Choroid plexus epithelial cell (primary cell): ENCODE measurements at places on chromosomes 6 and 20.

GRCh38 chr20:931401-931800 is 15.3 kb upstream of the ANGPT4 start:
- DNase-seq: no peak

- DNase-seq: peak; percentile 42
Observed at GRCh38 chr6:42239333-42239732, 21.7 kb upstream of the MRPS10 start.

GRCh38 chr6:126797981-126798380 is 320.5 kb upstream of the RSPO3 start:
- peak; percentile 13 for DNase-seq

DNA sequence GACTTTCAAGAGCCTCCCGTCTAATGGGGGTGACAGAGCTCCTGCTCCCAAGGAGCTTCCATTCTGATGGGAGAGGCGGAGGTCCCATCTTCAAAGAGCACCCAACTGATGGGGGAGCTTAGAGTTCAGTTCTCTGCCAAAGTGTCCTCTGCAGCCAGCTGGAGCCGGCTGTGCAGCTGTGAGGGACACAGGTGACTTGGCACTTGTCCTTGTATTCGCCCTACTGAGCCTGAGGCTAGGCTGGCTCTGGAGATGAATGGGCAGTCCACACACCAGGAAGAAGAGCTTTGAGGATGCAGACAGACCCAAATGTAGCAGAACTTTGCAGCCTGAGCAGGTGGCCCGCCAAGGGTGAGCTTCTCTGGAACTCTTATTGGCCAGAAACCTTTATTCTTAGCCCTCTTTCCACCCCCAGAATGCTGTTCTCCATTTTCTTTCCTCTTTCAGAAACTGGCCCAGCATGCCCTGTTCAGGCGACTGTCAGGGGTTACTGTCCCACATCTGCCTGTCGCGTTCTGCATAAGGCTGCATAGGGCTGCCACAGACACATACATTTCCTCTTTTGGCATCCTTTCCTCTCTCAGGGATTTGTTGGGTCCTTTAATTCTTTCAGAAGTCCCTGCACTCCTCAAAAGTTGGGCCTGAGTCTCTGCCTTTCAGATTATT is 108.7 kb upstream of the LRFN2 start:
- DNase-seq: no peak

DNA sequence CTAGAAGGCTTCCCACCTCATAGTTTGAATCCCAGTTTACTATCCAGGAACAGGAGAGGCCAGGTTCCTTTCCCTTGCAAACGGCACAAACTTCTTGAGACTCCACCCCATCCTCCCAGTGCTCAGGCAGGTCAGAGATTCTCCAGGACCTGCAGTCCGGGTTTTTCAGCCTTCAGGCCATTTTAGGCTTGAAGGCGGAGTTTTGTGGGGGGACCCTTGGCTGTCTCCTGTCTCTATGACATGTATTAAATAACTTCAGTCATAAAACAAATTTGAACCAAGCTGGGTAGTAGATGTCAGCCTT is 230.1 kb downstream of the NFATC2 start:
- DNase-seq: no peak

- DNase-seq: no peak
Observed at GRCh38 chr6:82385102-82385501, 21.5 kb downstream of the TPBG start.

- peak; percentile 65 for DNase-seq
Observed at GRCh38 chr6:44925100-44925739, 402.9 kb upstream of the RUNX2 start.

DNA sequence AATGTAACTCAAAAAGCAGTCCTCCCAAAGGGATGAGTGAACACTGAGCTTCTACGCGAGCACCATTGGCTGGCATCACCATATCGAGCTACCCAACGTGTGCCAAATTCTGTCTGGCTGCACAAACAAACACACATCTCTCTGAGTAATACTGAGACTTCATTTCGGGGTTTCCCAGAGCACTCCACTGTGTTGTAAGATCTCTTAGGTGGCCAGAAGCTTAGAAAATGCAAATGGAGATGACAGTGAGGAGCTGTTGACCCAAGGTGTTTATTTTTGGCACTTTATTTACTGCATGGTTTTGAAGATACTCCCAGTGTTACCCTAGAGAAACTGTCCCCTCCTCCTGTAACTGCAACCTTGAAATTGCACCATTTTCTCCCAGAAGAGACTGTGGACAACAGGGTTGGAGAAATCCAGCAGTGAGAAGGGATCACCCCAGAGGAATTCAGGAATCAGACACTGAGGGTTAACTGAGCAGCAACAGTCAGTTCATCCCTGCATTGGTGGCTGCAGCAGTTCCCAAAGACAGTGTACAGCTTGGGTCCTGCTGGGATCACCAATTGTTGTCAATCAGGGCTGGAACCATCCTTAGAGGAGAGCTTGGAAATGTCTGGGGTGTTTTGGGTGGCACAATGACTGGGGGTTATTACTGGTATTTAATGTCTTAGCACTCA is 1.0 kb upstream of the RIPOR2 start:
- no peak for DNase-seq

- peak; percentile 25 for DNase-seq
Observed at GRCh38 chr6:111461860-111462259, 21.2 kb downstream of the REV3L start.

- DNase-seq: peak; percentile 24
Observed at GRCh38 chr6:144493035-144493910, 208.1 kb downstream of the UTRN start.

- DNase-seq: peak; percentile 55
Observed at GRCh38 chr6:53752856-53753255, 41.9 kb upstream of the LRRC1 start.

- DNase-seq: no peak
Observed at GRCh38 chr20:62999580-62999979, 7.2 kb downstream of the BHLHE23 start.

DNA sequence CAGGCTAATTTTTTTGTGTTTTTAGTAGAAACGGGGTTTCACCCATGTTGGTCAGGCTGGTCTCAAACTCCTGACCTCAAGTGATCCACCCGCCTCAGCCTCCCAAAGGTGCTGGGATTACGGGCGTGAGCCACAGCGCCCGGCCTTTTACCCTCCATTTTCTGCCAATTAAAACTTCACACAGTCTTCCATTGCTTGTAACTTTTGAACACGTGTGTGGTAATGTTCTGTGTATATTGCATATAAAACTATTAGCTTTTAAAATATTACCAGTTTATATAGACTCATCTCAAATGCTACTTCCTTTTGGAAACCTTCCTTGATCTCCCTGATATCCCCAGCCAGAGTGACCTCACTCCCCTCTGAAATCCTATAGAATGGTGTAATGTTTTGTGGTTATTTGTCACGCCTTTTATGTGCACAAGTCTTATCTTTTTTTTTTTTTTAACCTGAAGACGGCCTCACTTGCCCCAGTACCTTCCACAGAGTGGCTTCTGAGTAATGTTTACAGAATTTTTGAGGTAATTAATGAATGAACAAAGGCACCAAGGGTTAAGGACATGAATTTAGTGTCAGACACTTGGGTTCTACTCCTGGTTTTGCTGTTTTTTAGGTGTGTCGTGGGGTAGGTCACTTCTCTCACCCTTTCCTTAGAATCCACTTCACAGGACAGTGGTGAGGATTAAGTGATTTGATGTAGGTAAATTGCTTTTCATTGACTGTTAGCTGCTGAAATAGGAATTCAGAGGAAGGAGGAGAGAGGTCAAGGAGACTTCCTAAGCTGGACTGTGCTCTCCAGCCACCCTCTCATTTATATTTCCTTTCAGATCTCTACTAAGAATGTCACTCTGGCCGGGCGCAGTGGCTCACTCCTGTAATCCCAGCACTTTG is 11.2 kb upstream of the MMP24 start:
- DNase-seq: peak; percentile 41

DNA sequence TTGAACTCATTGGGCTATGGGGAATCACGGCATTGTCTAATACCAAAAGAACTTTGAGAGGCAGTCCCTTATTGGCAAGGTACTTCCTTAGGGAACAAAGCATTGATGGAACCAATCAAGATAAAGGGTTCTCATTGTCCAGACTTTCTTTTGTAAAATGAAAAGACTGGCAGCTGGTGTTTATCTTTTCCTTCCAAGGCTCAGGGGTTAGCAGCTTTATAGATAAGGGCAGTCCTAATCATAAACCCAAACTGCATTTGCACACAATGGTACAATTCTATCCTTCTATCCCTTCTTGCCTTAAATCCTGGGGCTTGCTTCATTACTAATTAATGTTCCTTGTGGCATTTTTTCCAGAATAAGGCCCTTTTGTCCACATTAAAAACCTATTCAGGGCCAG is 28.6 kb downstream of the CDK19 start:
- DNase-seq: no peak

- DNase-seq: peak; percentile 15
Observed at GRCh38 chr6:70124882-70125545, 177.9 kb downstream of the COL9A1 start.

DNA sequence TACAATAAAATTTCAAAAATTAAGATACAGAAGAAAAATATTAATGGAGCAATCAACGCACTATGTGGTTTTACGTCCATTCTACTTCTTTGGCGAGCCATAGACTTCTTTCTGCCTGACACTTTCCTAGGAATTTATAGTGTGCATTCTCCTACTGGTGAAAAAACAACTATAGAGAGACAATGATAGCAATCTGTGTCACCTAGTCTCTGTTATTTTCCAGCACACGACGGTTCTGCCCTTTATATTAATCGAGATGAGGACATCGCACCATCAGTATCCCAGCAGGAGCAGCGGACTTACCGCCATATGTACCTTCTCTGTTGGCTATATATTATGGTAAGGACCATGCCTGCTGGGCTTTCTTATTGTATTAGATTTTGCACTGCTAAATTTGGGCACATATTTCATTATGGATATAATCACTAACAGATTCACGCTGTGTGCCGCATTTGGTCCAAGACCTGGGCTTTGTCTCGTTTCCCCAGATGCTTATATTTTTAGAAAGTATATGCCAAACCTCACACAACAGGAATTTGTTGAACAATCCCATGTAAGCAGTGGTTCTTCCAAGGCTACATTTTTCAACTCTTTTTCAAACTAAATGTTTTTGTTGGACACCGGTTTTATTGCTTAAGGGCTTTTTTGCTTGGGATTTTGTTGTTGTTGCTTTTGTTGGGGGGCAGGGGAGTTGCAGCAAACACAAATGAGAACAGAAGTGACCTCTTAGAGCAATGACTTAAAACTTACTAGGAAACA is 166.4 kb downstream of the ADAT2 start:
- peak; percentile 16 for DNase-seq

GRCh38 chr6:109453594-109454495 is 1.7 kb downstream of the MICAL1 start:
- DNase-seq: peak; percentile 24

- peak; percentile 92 for DNase-seq
Observed at GRCh38 chr6:56370561-56371211, 123.3 kb upstream of the COL21A1 start.

- no peak for DNase-seq
Observed at GRCh38 chr6:72636215-72636614, 14.4 kb downstream of the KCNQ5 start.

- no peak for DNase-seq
Observed at GRCh38 chr20:16664020-16664419, 65.8 kb upstream of the SNRPB2 start.

GRCh38 chr6:145818796-145819195 is 4.2 kb upstream of the FBXO30 start:
- no peak for DNase-seq

DNA sequence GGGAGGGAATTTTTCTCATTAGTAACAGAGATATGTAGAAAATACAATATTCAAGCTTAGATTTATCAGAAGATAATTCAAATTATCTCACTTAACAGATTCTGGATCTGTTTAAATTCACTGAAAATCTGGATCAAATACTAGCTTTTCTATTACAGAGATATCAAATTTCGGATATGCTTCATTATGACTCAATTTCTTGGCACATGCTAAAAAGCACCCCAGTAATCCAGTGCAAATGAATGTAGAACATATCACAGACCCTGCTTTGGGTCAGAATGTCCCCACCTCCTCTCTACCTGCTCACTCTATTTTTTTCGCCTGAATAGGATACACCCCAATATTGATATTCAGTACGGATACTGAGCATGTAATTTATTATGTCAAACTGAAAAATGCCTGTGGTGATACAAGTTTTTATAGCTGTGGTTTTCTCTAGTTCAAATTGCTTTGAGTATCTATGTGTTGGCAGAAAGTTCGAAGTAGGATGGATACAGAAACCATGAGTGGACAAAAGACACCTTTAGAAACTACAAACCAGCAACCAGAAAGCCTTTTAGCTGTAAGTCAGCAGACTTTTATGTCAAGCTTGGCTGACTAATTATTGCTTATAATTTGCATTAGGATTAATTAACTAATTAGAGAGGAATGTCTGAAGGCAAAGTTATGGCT is 290.0 kb downstream of the TFAP2B start:
- DNase-seq: no peak

- no peak for DNase-seq
Observed at GRCh38 chr6:72504406-72504805, 117.5 kb upstream of the KCNQ5 start.

DNA sequence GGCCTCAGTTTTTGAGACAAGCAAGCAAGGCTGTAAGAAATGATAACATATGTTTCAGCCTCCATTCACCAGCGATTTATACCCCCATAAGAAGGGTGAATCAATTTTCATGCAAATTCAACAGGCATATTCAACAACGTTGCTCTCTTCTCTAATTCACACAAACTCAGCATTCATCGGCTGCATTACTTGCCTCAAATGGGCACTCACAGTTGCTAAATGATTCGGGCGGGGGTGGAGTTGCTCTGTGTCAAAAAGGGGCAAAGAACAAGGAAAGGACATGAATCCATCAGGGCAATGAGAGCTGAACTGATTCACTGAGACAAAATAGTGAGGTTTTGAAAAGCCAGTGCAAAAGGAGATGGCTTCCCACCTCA is 9.0 kb downstream of the MOXD1 start:
- DNase-seq: no peak

GRCh38 chr6:107653861-107654394 is 164.0 kb downstream of the SOBP start:
- no peak for DNase-seq

GRCh38 chr6:114343782-114344144 is 940 bp upstream of the HS3ST5 start:
- no peak for DNase-seq

DNA sequence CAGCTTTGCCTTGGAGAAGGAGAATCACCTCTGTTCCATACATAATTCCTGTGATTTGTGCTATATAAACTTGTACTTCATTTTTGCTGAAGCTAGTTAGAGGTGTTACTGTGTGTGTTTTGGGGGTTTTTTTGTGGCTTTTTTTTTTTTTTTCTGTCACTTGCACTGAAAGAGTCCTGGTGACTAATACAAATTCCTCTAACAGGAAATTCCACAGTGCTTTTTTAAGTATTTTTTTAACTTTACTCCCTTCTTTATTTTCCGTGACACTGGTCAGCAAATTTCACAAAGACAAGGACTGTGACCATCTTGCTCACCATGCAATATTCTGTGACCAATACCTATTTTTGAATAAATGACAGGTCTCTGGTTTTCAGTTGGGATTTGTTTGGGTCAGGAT is 110.5 kb downstream of the ISM1 start:
- peak; percentile 37 for DNase-seq

DNA sequence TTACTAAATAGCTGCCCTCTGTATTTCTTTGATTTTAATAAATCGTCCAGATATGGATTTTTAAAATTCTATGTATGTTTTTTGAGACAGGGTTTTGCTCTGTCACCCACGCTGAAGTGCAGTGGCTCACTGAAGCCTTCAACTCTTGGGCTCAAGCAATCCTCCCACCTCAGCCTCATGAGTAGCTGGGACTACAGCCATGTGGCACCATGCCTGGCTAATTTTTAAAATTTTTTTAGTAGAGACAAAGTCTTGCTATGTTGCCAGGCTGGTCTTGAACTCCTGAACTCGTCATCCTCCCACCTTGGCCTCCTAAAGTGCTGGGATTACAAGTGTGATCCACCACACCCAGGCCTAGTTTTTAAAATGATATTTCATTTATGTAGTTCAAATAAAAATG is 47.4 kb upstream of the DDR1 start:
- no peak for DNase-seq
